ENCODE measurements at places on chromosomes 1 and 21.

DNA sequence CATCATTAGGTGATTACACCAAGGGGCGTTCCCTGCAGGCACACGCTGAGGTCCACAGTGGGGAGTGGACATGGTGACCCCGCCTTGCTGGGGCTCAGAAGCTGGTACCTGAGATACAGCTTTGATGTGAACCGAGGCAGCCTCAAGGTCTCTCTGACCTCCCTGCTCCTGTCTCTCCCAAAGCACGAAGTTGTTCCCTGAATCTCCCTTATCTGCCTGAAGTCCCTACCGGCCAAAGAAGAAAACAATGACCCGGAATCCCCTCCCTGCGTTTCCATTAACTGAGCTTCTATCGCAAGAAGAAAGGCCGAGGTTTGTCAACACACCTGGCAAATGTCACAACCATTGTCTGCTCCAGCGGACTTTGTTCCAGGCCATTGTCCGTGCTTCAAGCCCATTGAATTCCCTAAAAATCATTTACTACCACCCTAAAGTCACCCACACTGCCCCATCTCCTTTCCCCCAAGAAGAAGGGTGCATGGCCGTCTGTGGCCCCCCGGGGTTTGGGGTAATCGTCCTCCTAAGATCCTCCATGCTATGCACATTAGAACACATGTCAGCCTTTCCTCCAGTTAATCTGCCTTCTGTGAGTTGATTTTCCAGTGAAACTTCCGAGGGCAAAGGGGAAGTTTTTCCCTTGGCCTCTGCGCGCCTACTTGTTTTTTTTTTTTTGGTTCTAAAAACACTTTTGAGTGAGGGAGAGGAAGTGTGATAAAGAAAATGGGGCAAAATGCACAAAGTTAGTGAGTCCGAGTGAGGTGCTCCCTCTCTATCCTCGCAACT is 48.1 kb upstream of the COL18A1 start:
- no peak for DNase-seq

DNA sequence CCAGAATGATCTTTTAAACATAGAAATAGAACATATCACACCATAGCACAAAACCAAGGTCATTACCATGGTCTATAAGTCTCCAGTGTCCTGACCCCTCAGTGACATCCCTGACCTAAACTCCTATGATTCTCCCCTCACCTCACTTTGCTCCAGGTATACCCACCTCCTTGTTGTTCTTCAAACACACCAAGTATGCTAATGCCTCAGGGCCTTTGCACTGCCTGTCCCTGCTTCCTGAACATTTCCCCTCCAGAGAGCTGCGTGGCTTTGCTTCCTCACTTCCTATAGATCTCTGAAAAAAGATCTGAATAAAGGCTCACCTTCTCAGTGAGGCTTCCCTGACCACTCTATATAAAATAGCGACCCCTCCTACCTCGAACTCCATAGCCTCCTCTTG is 1.1 kb downstream of the GOLT1A start:
- DNase-seq, result no peak

GRCh38 chr1:232880354-232880753 is 70.1 kb upstream of the NTPCR start:
- DNase-seq, result no peak

- DNase-seq, result no peak
Observed at GRCh38 chr1:226086776-226087175, 24.3 kb downstream of the H3-3A start.

- DNase-seq, result no peak
Observed at GRCh38 chr1:201403359-201403758, 4.2 kb upstream of the LAD1 start.

DNA sequence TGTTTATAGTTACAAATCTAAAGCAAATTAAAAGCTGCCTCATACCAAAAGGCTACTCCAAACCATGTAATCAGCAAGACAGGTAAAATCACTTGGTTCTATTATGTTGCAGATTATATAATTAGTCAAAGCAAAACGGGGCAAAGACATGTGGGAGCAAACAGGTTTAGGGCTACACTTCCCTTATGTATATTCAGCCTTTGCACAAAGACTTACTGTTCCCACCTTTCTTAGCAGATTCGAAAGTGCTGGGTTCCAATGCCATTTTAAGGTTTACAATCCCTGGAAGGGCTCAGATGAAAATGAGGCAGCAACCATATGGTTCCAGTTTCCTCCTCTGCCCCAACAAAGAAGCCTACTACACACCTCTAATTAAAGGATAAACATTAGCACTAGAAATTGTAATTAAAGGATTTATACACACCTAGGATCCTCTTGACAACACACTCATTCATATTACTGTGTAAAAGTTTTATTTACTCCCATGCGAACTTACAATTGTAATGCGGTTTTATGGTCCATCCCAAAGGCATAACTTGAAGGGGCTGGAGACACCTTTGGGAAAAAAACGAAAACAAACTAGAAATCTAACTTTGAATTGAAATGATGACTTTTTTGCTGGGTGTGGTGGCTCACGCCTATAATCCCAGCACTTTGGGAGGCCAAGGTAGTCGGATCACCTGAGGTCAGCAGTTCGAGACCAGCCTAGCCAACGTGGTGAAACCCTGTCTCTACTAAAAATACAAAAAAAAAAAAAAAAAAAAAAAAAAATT is 117.3 kb upstream of the PKN2 start:
- no peak for DNase-seq

GRCh38 chr1:40011198-40011597 is 29.3 kb upstream of the CAP1 start:
- DNase-seq, result no peak

DNA sequence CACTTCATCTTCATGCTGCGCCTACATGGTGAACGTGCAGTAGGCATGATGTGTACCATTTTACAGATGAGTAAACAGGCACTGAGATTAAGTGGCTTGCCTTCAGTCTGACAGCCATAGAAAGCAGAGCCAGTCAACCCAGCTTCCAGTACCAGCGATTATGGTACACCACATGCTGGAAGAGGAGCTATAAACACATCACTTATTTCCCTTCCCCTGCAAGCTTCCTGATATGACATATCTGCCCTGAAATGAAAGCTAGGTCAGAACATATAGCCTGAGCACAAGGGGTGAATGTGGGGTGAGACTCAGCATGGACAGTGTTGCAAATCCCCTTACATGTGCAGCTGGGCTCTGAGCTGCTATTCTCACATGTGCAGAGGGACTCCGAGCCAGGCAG is 33.8 kb upstream of the IL20 start:
- no peak for DNase-seq

GRCh38 chr1:109641861-109642260 is 14.0 kb upstream of the GSTM4 start:
- no peak for DNase-seq

DNA sequence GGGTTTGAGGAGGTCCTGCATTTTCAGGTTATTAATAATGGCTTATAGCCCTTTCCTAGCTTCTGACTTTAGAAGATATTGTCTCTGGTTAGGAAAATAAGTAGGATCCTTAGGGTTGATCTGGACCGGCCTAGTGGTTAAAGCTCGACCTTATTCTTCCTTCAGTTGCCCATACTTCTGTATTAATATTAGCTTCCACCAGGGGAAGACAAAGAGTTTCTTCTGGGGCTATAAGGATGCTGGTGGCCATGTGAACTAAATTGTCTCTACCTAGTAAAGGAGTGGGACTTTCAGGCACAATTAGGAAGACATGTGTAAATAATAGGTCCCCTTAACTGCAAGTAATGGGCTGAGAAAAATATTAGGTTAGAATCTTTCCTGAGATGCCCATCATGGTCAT is 20.6 kb upstream of the FCGR2A start:
- no peak for DNase-seq

DNA sequence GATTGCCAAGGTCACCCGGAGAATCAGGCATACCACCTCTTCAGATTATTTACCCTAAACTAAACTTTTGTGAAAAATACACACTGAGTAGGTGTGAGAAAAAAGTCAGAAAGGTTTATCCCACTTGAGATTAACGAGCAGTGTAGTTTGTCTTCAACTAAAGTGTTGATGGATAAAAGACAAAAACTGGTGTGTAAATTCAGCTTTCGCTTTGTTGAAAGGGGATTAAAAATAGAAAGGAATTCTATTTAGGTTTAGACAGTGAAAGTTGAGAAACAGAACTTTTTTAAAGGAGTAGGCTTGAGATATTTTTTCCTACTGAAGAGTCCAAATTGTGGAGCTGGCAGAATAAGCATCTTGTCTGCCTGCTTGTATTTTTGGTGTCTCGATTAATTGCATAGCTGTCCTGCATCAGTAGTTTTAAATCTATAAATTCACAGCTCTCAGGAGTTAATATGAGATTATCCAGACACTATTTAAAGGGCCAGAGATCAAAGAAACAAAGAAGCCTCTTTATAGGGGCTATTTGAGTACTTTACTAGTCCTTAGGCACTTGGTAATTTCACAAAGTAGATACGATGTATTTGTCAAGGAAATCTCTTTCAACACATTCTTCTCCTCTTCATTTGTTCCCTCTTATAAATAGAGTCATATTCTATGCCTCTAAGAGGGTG is 46.7 kb upstream of the RABGAP1L start:
- DNase-seq, result peak; percentile 15

- no peak for DNase-seq
Observed at GRCh38 chr1:58457023-58457635, 89.4 kb downstream of the OMA1 start.

GRCh38 chr1:150165622-150166612 is 16.2 kb downstream of the PLEKHO1 start:
- DNase-seq, result no peak

DNA sequence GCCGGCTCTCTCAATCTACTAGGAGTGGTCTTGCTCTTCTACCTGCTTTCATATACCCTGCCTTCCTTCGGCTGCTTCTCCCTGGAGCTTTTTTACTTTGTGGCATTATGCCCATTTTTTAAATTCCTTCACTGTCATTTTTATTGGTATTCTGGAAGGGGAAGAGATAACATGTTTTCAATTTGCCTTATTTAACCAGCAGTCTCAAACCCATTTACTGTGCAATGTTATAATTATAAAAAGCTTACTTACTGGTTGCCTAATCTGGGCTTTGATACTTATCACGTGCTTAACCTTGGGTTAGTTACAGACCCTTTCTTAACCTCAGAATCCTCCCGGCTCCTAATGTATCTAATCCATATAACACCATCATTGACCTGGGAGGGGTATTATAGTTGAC is 128.1 kb downstream of the SIPA1L2 start:
- no peak for DNase-seq

DNA sequence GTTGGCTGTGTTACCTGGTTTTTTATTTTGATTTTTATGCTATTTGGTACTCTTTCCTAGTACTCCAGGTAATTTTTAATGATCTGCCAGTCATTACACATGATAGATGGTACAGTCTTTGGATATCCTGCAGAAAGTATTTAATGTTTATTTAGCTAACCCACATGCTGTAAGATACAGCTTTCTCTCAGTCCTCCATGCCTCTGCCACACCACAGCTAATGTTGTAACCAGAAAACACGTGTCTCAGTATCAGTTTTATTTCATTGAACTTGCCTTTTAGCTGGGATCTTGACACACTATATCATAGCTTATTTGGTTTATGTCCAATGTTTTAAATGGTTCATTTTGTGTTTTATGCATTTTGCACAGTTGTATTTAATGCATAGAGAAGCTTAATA is 1648.4 kb downstream of the KCNT2 start:
- no peak for DNase-seq

DNA sequence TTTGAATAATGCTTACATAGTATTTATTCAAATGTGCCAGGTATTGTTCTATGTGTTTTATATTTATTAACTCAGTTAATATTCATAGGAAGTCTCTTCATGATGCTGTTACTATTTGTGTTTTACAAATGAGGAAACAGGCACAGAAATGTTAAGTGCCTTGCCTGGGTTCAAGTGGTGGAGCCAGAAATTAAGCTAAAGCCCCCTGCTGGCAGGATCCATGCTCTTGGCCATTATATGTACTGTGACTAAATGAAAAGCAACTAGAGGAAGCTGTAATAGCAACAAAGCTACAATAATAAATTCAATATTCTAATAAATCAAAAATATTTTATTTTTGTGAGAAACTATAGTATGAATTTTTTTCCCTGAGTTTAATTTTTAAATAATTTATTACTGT is 30.0 kb downstream of the IARS2 start:
- DNase-seq, result no peak
